ENCODE measurements at places on chromosomes 13 and 19. TPM values are rescaled to one million over a fixed set of nuclear protein-coding genes. Genes with fewer than 3 reads are reported as not detected.

Gene GARIN5B
- total RNA-seq, result 0.11 TPM

GRCh38 chr19:33263325-33264023 is 37.8 kb upstream of the SLC7A10 start:
- H3K4me3 ChIP-seq, result no peak overlapping the region
- H3K36me3 ChIP-seq, result no peaks in the 10 kb centered on the region
- no peaks in the 10 kb centered on the region for H3K27me3 ChIP-seq
- no peaks in the 10 kb centered on the region for H3K4me1 ChIP-seq

GRCh38 chr13:46594374-46595078 is 41.6 kb downstream of the LRCH1 start:
- H3K27ac ChIP-seq, result peak overlapping the region; percentile 55
- no peak for DNase-seq
- no peaks in the 10 kb centered on the region for H3K27me3 ChIP-seq
- H3K4me3 ChIP-seq, result no peak overlapping the region

DNA sequence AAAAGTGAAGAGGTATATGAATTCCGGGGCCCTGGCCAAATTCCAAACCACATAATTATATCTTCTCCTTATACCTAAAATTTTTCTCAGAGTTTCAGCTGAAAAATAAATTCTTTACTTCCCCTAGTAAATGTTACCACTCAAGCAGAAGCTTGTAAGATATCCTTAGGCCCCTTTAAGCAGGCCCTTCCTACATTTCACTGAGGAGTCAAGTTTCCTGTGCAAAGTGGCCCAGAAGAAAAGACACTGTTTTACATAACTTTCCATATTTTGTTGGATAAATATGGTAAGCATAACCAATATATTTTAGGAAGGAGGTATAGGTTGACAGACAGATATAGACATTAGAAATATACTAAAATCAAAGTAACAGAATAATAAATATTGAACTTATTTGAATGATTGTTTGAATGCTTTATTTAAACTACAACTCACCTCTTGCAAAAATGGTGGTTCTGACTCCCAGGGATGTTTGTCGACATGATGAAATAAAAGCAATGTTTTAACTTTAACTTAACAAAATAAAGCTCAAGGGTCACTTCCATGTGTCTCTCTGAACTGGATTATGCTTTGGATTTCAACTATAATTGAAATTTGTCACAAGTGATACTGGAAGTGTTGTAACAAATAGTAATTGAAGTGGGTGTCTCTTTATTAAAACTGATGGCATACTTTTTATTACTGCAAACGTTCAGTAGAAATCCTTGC is 141.2 kb downstream of the SPRY2 start:
- no peak overlapping the region for H3K27ac ChIP-seq
- 0 out of 2 replicates have a peak, but pooled peaks cover 11% of the 10 kb centered on the region for H3K4me1 ChIP-seq
- no peaks in the 10 kb centered on the region for H3K36me3 ChIP-seq

DNA sequence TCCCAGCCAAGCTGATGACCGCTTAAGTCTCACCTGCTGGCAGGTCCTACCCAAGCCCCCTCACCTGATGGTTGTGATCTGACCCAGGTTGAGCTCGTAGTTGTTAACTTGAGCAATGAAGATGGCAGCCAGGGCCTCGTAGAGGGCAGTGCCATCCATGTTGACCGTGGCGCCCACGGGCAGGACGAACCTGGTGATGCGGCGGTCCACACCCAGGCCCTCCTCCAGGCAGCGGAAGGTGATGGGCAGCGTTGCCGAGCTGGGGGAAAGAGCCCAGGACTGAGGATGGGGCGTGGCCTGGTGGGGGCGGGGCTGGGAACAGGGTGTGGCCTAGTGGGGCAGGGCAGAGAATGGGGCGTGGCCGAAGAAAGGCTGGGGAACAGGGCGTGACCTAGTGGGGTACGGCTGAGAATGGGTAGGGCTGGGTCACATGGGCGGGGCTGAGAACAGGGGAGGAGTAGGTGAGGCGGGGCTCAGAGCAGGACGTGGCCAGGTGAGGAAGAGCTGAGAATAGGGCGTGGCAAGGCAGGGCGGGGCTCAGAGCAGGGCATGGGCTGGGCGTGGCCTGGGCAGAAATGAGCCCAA is 12.9 kb downstream of the OR7C2 start:
- no peak overlapping the region for H3K4me3 ChIP-seq
- peaks cover under 1% of the 10 kb centered on the region for H3K36me3 ChIP-seq
- no peak overlapping the region for H3K27ac ChIP-seq
- H3K27me3 ChIP-seq, result no peaks in the 10 kb centered on the region

Gene SLITRK1
- total RNA-seq, result 3.1 TPM

DNA sequence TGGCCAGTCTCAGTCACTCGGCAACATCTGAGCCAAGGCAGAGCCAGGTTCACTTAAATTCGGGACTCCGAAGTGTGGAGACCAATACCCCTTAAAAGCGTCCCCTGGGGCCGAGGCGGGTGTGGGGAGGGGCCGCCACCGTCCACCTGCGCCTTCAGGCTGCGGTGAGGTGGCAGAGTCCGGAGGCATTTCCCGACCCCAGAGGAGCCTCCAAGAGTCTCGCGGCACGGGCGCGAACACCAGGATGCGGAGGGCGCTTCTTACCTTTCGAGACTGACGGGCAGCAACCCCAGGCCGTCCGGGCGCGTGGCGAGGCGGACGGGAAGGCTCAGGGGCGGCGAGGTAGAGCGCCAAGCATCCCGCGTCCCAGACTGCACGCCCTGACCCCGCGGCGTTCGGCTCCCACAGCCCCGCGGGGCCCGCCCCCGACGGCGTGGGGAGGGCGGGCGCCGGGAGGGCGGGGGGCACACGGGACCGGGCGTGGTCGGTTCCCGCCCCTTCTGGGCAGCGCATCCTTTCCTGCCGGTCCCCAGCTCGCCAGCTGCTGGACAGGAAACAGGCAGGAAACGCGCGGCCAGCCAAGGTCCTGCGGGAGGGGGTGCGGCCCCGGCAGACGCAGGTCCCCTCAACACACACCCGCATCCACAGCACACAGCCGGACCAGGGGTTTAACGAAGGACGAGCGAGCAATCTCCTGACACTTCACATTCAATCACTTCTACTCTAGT is at the start of gene THSD1:
TSS of gene THSD1 (minus strand) at position 406 of the 728 bp plus-strand sequence. CDS start 3,572 bp downstream, outside the sequence.
- H3K4me3 ChIP-seq, result no peak within 1 kb of the TSS
- H3K4me1 ChIP-seq, result no peaks in the 10 kb centered on the region
- no peak within 1 kb of the TSS for H3K27ac ChIP-seq
- no peak for DNase-seq
- 0 out of 2 replicates have a peak, but pooled peaks cover 4% of the 10 kb centered on the region for H3K27me3 ChIP-seq

DNA sequence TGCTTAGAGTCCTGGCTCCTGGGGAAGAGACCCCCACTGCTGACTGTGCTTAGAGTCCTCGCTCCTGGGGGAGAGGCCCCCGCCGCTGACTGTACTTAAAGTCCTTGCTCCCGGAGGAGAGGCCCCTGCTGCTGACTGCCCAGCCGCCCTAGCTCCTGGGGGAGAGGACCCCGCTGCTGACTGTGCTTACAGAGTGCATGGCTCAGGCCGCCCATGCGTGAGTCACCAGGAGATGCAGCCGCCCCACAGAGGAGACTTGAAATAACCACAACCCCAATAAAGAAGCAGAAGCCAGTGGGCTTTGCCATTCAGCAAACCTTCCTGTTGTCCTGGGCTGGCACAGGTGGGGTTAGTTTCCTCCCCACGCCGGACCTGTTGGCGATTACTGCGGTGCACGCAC is 79.2 kb upstream of the C13orf46 start:
- no peak overlapping the region for H3K27ac ChIP-seq
- H3K4me3 ChIP-seq, result no peak overlapping the region
- no peak for DNase-seq
- no peaks in the 10 kb centered on the region for H3K27me3 ChIP-seq
- H3K36me3 ChIP-seq, result no peaks in the 10 kb centered on the region

DNA sequence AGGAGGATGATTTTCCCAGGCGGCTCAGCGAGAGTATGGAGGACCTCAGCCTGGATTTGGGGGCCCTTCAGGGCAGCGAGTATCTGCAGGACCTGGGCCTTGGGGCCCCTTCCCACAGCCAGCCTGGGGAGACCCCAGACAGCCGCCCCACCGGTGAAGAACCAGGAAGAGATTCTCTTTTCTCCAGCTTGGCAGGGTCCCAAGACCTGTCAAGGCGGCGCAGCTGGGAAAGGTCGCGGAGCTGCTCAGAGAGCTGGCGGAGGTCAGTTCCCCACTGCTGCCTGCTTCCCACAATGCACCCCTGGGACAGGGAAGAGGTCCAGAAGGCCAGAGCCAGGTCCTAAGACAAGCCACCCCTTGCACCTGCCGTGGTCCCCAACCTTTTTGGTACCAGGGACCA is 24.1 kb downstream of the ARHGEF18 start:
- no peaks in the 10 kb centered on the region for H3K27me3 ChIP-seq
- H3K4me3 ChIP-seq, result no peak overlapping the region
- H3K4me1 ChIP-seq, result peaks cover 28% of the 10 kb centered on the region
- DNase-seq, result peak; percentile 17

DNA sequence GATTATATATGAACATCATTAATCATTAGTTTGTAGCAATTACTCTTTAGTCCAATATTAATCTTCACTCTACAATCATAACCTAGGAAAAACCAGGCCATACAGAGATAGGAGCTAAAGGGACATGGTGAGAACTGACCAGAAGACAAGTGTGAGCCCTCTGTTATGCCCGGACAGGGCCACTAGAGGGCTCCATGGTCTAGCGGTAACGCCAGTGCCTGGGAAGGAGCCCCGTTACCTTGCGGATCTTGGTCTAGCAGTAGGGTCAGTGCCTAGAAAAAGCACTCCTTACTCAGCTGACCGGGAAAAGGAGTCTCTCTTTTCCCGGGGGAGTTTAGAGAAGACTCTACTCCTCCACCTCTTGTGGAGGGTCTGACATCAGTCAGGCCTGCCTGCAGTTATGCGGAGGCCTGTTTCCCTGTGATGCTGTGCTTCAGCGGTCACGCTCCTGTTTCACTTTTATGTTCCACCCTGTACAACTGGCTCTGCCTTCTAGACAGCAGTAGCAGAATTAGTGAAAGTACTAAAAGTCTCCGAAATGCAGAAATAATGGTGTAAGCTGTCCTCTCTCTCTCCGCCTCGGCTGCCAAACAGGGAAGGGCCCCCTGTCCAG is 13.8 kb downstream of the OR7D4 start:
- no peak overlapping the region for H3K27ac ChIP-seq
- H3K4me3 ChIP-seq, result no peak overlapping the region
- DNase-seq, result no peak
- no peaks in the 10 kb centered on the region for H3K4me1 ChIP-seq
- no peaks in the 10 kb centered on the region for H3K36me3 ChIP-seq
- H3K27me3 ChIP-seq, result peaks cover 73% of the 10 kb centered on the region

Gene ZNF20
- 8.6 TPM for total RNA-seq

GRCh38 chr19:6599866-6600454 is 9.0 kb upstream of the CD70 start:
- no peak overlapping the region for H3K27ac ChIP-seq
- no peak overlapping the region for H3K4me3 ChIP-seq
- H3K4me1 ChIP-seq, result no peaks in the 10 kb centered on the region
- no peaks in the 10 kb centered on the region for H3K27me3 ChIP-seq

DNA sequence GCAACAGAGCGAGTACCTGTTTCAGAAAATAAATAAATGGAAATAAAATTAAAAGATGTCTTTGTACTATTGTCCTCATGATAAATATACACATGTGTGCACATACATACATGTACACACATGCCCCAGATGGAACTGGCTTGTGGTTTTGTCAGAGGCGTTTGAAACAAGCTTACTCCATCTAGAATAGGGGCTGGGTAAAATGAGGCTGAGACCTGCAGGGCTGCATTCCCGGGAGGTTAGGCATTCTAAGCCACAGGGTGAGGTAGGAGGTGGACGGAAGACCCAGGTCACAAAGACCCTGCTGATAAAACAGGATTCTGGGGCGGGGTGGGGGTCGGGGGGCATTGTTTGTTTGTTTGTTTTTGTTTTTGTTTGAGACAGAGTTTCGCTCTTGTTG is 8.1 kb upstream of the SIN3B start:
- DNase-seq, result peak; percentile 79
- H3K4me3 ChIP-seq, result no peak overlapping the region
- peaks cover 81% of the 10 kb centered on the region for H3K4me1 ChIP-seq
- peak overlapping the region; percentile 94 for H3K27ac ChIP-seq
- no peaks in the 10 kb centered on the region for H3K36me3 ChIP-seq

DNA sequence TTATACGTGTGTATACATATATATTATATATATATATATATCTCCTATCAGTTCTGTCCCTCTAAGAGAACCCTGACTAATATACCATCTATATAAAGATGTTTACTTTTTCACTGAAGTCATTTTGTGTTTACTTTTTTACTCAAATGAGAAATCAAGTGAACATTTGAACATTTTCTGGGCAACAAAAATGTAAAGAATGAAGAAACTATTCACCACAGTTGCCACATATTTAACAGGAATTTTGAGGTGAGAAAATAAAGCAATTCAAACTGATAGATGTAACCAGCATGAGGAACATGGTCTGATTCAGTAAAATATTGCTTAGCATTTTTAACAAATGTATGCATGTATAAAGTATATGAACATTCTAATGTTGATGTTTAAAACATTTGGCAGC is 299.2 kb upstream of the KLHL1 start:
- no peak for DNase-seq
- no peak overlapping the region for H3K4me3 ChIP-seq
- no peaks in the 10 kb centered on the region for H3K4me1 ChIP-seq
- no peaks in the 10 kb centered on the region for H3K27me3 ChIP-seq

- H3K27me3 ChIP-seq, result no peaks in the 10 kb centered on the region
- no peak overlapping the region for H3K27ac ChIP-seq
- no peaks in the 10 kb centered on the region for H3K36me3 ChIP-seq
- no peak overlapping the region for H3K4me3 ChIP-seq
- no peaks in the 10 kb centered on the region for H3K4me1 ChIP-seq
These were observed 49.0 kb upstream of the C13orf46 start for GRCh38 chr13:114022876-114023275.

DNA sequence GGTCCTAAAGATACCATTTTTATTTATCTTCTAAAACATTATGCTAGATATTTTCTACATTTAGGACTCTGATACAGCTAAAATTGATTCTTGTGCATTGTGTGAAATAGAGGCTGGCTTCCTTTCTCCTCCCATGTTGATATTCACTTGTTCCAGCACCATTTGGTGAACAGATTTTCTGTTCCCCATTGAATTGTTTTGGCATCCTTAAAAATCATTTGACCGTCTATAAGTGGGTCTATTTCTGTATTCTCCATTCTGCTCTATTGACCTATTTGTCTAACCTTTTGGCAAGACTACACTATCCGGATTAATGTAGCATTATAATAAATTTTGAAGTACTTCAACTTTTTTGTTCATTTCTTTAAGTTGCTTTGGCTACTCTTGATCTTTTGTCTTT is 2689.2 kb downstream of the PCDH9 start:
- H3K27ac ChIP-seq, result peak overlapping the region; percentile 77
- DNase-seq, result no peak
- no peak overlapping the region for H3K4me3 ChIP-seq
- peaks cover 19% of the 10 kb centered on the region for H3K4me1 ChIP-seq
- H3K27me3 ChIP-seq, result no peaks in the 10 kb centered on the region

GRCh38 chr13:22095794-22096193 is 424.9 kb downstream of the FGF9 start:
- no peaks in the 10 kb centered on the region for H3K36me3 ChIP-seq
- H3K4me3 ChIP-seq, result no peak overlapping the region
- H3K4me1 ChIP-seq, result no peaks in the 10 kb centered on the region
- DNase-seq, result no peak

GRCh38 chr19:35901854-35902661 is at the start of gene HCST:
Gene HCST (plus strand): TSS chr19:35902529. CDS start chr19:35902594, 65 bp downstream.
- DNase-seq, result no peak
- no peaks in the 10 kb centered on the region for H3K27me3 ChIP-seq
- H3K4me3 ChIP-seq, result peak within 1 kb of the TSS; percentile 48
- H3K4me1 ChIP-seq, result peaks cover 8% of the 10 kb centered on the region
- H3K36me3 ChIP-seq, result peaks cover 6% of the 10 kb centered on the region

Gene RDH8
- not detected for total RNA-seq

GRCh38 chr13:54879036-54879435 is 1850.4 kb downstream of the OLFM4 start:
- no peaks in the 10 kb centered on the region for H3K27me3 ChIP-seq
- H3K36me3 ChIP-seq, result no peaks in the 10 kb centered on the region
- no peak for DNase-seq
- no peak overlapping the region for H3K27ac ChIP-seq
- H3K4me1 ChIP-seq, result no peaks in the 10 kb centered on the region
- no peak overlapping the region for H3K4me3 ChIP-seq

All from PC-9 (cell line).